Osteoblast (primary cell): ENCODE measurements at places on chromosomes 2 and 18. TPM values are rescaled to one million over a fixed set of nuclear protein-coding genes. Genes with fewer than 3 reads are reported as not detected.

Gene SERPINB3
- not detected in 2 replicates for total RNA-seq

Gene KLHL14
- total RNA-seq, result not detected in 2 replicates

Gene SPP2
- total RNA-seq, result not detected in 2 replicates

Gene BCL2L11
- total RNA-seq, result 8.0 and 11.5 TPM in 2 replicates

Gene ODC1
- 106 and 109 TPM in 2 replicates for total RNA-seq

Gene PRKCE
- 13.6 and 22.1 TPM in 2 replicates for total RNA-seq

Gene CNGA3
- 0.29 and 0.36 TPM in 2 replicates for total RNA-seq

Gene RGPD4
- under 0.01 TPM in 1 of 2 replicates, not detected in the other for total RNA-seq

Gene FEV
- not detected in 2 replicates for total RNA-seq

Gene PGAP1
- total RNA-seq, result 7.2 and 9.1 TPM in 2 replicates

Gene LYG2
- not detected in 2 replicates for total RNA-seq

Gene PSMD14
- 74.2 and 76.0 TPM in 2 replicates for total RNA-seq

Gene CNDP1
- not detected in 2 replicates for total RNA-seq

Gene CDH20
- not detected in 2 replicates for total RNA-seq

Gene GCG
- total RNA-seq, result not detected in 2 replicates

Gene PRKAG3
- under 0.01 and 0.29 TPM in 2 replicates for total RNA-seq

Gene CELF4
- not detected in 2 replicates for total RNA-seq

Gene CCDC102B
- 8.8 and 9.4 TPM in 2 replicates for total RNA-seq

Gene LIPG
- 2.2 and 3.5 TPM in 2 replicates for total RNA-seq

Gene MSTN
- total RNA-seq, result under 0.01 TPM in 1 of 2 replicates, not detected in the other

Gene RPL31
- total RNA-seq, result 760 and 907 TPM in 2 replicates

Gene MAPK4
- not detected in 2 replicates for total RNA-seq

Gene PLB1
- total RNA-seq, result 0.36 and 0.88 TPM in 2 replicates

Gene SAG
- not detected in 2 replicates for total RNA-seq

Gene LHCGR
- not detected in 2 replicates for total RNA-seq
